GM03348 (cell line): ENCODE measurements at places on chromosomes 5 and 9.

GRCh38 chr5:38695021-38695958 is 138.8 kb upstream of the LIFR start:
- DNase-seq: no peak

- DNase-seq: no peak
These were observed 20.2 kb upstream of the TNC start for GRCh38 chr9:115138151-115138550.

DNA sequence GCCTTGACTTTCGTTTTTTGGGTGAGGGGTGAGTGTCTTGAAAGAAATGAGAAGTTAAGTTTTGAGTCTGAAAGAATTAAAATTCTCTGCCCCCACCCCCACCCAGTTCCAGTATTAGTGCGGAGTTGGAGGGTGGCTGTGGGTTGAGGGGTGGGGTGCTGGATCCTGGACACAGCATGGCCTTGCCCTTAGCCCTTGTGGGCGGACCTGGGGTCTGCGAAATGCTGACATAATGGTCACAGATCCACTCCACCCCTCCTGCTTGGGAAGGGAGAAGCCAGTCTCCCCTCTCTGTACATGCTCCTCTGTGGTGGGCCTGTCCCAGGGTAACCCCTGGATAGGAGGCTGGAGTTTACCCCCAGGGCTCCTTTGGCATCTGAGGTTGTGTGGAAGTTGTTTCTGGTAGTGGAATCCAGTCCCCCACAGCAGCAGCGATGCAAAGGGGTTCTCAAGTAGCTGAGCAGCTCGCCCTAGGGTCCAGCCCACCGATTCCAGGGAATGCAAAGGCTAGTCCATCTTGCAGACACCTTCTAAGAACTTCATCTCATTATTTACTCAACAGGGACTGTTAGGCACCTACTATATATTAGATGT is 42.8 kb upstream of the TCF7 start:
- no peak for DNase-seq

- peak; percentile 84 for DNase-seq
These were observed 4.4 kb upstream of the SSBP2 start for GRCh38 chr5:81755320-81755719.

GRCh38 chr5:150065886-150066285 is 20.5 kb downstream of the CSF1R start:
- DNase-seq: no peak

- DNase-seq: no peak
These were observed 10.2 kb downstream of the KCNIP1 start for GRCh38 chr5:170513856-170514525.

- DNase-seq: no peak
These were observed 140.7 kb upstream of the GPR151 start for GRCh38 chr5:146656703-146657102.

DNA sequence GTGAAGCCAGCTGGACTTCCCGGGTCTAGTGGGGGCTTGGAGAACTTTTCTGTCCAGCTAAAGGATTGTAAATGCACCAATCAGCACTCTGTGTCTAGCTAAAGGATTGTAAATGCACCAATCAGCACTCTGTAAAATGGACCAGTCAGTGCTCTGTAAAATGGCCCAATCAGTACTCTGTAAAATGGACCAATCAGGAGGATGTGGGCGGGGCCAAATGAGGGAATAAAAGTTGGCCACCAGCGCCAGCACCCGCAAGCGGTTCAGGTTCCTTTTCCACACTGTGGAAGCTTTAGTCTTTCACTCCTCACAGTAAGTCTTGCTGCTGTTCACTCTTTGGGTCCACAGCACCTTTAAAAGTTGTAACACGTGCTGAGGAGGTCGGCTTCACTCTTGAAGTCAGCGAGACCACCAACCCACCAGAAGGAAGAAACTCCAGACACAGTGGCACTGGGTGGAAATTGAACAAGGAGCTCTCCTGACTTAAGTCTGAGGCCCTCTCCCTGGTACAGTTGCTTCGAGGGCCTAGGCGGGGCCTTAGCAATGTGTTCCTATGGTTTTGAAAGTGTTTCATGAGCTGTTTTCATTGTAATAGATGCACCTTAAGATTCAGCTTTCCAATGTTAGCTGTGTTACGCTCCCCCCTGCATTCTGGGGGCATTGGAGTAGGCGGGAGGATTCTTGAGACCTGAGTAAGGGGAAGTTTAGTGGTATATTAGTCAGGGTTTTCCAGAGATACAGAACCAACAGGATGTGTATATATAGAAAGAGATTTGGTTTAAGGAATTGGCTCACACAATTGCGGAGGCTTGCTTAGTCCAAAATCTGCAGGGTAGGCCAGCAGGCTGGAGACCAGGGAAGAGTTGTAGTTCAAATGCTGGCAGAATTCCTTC is 21.5 kb upstream of the MYO10 start:
- DNase-seq: peak; percentile 76
